Stimulated activated CD8-positive, alpha-beta memory T cell treated with anti-CD3 and anti-CD28 coated beads, Interleukin-2, amount 100 ng/mL, for 1 hour (primary cell): ENCODE measurements at places on chromosomes 6 and 20.

GRCh38 chr6:152642578-152643375, 5.6 kb upstream of the SYNE1 start:
- no peak for DNase-seq

DNA sequence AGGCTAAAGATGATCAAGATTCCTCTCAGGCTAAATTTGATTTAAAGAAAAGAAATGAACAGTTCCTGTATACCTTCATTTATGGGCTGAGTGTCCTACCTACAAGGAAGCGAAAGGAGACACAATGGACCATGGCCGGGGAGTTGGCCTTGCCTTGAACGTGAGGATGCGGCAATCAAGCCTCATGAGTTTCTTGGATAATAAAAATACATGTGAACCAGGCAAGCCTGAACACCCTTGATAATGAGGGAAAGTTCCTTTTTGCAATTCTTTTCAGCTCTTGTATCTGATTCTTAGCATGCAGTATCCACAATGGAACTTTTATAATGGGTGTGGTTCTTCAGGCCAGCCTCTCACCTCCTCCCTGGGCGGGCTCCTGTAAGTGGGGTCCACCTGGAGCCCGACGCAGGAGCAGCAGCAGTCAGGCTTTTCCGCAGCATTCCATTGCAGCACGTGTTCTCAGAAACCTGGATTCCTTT, 83.8 kb downstream of the RNASET2 start:
- DNase-seq = no peak

GRCh38 chr20:12965212-12965869, 43.4 kb upstream of the SPTLC3 start:
- DNase-seq = no peak

- no peak for DNase-seq
These were observed 7.4 kb upstream of the ADTRP start for GRCh38 chr6:11785774-11786579.

- DNase-seq = no peak
These were observed 26.7 kb downstream of the AKAP7 start for GRCh38 chr6:131161987-131162386.

DNA sequence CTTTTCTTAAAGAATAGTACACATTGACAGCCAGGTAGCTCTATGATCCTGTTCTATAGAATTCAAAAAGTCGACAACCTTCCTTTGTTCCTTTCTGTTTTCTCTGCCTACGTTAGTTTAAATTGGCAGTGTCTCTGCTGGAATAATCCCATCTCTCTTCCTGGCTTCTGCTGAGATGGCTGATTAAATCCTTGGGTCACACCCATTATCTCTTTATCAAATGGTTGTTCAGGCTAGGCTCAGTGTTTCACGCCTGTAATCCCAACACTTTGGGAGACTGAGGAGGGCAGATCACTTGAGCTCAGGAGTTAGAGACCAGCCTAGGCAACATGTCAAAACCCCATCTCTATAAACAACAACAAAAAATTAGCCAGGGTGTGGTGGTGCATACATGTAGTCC, 44.4 kb downstream of the HFE start:
- no peak for DNase-seq

- no peak for DNase-seq
These were observed 108.3 kb downstream of the TNFAIP3 start for GRCh38 chr6:137975188-137975940.

- DNase-seq = no peak
These were observed 42.2 kb downstream of the NFATC2 start for GRCh38 chr20:51500311-51500710.

GRCh38 chr6:125943528-125944433, 12.8 kb upstream of the HINT3 start:
- DNase-seq = no peak

GRCh38 chr6:169189686-169190085, 64.0 kb downstream of the THBS2 start:
- no peak for DNase-seq

- DNase-seq = no peak
These were observed 373.5 kb downstream of the HTR1B start for GRCh38 chr6:77089776-77090175.

GRCh38 chr6:169292338-169293124, 38.9 kb upstream of the THBS2 start:
- no peak for DNase-seq
